Smooth muscle cell of trachea (primary cell): ENCODE measurements at places on chromosomes 16 and 17. TPM values are rescaled to one million over a fixed set of nuclear protein-coding genes. Genes with fewer than 3 reads are reported as not detected.

The MARVELD3 gene
- not detected in 2 replicates for total RNA-seq

The HBA1 gene
- not detected in 2 replicates for total RNA-seq

The CHST4 gene
- not detected in 2 replicates for total RNA-seq

The ADAD2 gene
- total RNA-seq: not detected in 2 replicates

The FAM83G gene
- 10.6 and 15.9 TPM in 2 replicates for total RNA-seq

The CNTNAP4 gene
- not detected in 2 replicates for total RNA-seq

The ZNF594 gene
- 12.9 and 13.1 TPM in 2 replicates for total RNA-seq
